Activated CD4-positive, alpha-beta T cell treated with anti-CD3 and anti-CD28 coated beads, Interleukin-2, amount 50 U/mL, for 1 hour (primary cell): ENCODE measurements at places on chromosomes 13 and 19.

DNA sequence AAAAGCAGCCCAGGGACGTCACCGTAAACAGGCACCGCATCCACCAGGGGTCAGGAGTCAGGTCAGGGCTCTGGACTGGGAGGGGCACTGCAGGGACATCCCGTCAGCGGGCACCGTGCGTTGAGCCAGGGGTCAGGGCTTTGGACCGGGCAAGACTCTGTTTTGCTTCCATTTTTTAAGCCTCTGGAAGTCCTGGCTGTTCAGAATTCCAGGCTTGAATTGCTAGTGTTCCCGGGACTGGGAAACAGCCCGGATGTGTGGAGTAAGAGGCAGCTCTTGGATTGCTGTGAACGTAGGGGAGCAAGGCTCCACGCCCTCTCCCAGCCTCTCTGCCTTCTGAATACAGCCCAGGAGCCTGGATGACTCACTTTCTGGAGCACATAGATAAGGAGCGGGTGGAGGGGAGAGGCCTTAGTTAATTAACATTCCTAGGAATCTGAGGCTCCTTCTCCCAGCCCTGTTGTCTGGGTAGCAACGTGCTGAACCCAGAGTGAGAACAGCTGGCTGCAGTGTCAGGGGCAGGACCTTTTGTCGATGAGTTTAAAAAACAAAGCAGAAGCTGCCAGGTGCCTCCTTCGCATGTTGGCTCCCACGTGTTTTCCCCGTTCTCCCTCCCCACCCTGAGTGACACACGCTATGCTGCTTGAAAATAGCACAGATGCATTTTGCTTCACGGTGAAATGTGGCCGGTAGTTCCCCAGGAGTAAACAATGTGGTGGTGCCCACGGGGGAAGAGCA is 21.9 kb downstream of the ATP11A start:
- DNase-seq, result no peak

GRCh38 chr13:88022431-88023208 is 351.4 kb downstream of the SLITRK5 start:
- DNase-seq, result no peak

DNA sequence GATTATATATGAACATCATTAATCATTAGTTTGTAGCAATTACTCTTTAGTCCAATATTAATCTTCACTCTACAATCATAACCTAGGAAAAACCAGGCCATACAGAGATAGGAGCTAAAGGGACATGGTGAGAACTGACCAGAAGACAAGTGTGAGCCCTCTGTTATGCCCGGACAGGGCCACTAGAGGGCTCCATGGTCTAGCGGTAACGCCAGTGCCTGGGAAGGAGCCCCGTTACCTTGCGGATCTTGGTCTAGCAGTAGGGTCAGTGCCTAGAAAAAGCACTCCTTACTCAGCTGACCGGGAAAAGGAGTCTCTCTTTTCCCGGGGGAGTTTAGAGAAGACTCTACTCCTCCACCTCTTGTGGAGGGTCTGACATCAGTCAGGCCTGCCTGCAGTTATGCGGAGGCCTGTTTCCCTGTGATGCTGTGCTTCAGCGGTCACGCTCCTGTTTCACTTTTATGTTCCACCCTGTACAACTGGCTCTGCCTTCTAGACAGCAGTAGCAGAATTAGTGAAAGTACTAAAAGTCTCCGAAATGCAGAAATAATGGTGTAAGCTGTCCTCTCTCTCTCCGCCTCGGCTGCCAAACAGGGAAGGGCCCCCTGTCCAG is 13.8 kb downstream of the OR7D4 start:
- peak; percentile 59 for DNase-seq

DNA sequence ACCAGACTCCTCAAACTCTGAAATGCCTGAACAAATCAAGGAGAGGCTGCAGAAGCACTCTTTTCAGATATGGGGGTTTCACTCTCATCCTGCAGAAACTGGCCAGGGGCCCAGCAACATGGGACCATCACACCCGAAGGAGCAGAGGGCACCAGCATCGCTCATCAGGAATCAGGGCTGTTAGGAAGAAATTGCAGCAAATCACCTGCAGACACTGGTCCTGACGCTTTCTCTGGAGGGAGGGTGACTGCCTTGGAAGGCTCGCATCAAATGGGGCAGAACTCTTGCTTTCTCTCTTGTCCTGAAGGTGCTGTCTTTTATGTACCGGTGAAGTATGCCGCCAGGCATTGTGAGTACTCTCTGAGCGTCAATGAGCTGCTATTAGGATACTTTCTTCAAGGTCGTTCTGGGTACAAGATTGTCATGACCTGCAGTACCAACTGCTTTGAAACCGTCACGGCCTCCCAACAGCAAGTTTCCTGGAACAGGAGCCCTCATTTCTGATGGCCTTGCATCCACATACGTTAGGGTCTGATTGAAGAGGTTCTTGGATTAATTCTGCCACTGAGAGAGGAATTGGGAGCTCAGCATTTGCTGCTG is 155.7 kb upstream of the SOX1 start:
- no peak for DNase-seq

DNA sequence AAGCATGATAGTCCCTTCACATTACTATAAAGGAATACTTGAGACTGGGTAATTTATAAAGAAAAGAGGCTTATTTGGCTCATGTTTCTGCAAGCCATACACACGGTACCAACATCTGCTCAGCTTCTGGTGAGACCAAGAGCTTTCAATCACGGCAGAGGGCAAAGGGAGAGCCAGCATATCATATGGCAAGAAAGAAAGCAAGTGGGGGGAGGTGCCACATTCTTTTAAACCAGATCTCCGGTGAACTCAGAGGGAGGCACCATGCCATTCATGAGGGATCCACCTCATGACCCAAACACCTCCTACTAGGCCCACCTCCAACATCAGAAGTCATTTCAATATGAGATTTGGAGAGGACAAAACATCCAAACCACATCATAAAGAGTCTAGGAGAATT is 20.3 kb downstream of the XPO4 start:
- no peak for DNase-seq
